NCI-H1694 treated with DMSO at 0.1 percent for 48 hours (cell line): ENCODE measurements at places on chromosomes 5 and 9.

GRCh38 chr5:55897905-55898304, 46.7 kb downstream of the IL31RA start:
- DNase-seq: peak; percentile 3

- DNase-seq: no peak
These were observed 11.3 kb downstream of the CARD19 start for GRCh38 chr9:93107151-93107824.

GRCh38 chr5:110590187-110590586, 136.3 kb downstream of the TMEM232 start:
- DNase-seq: peak; percentile 6

DNA sequence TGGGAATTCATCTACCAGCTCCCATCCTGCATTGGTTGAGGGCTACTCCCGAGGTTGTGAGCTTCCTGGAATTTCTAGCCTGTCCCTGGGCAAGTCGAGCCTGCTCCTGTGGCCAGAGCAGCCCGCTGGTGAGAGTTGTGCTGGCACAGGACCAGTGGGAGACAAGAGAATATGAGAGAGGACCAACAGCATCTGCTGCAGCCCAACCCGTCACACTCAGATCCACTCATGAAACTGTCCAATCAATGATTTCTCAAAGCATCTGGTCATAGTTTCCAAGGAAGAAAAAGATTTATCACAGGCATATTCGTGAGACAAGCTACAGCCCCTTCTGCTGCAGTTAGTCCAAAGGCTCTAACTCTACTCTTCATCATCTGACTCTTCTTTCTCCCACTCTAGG, 64.4 kb upstream of the RAI14 start:
- no peak for DNase-seq

GRCh38 chr9:17519761-17520160, 59.1 kb upstream of the SH3GL2 start:
- no peak for DNase-seq

DNA sequence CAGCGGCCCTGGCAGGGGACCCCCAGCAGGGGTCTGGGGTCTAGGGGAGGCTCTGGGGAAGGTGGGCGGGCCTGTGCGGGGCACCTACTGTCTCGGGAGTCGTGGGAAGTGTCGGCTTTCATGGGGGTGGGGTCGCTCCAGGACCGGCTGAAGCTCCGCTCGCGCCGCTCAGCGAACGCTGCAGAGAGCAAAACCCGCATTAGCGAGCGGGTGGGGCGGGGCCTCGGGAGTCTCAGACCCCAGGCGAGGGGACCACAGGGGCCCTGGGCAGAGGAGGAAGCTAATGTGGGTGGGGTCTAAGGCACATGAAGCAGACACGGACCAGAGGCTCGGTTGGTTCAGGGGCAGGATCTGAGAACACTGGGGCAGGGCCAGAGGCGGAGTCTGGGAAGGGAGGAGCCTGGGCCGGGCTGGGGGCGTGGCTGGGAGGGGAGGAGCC, 5.5 kb downstream of the NSMF start:
- no peak for DNase-seq

DNA sequence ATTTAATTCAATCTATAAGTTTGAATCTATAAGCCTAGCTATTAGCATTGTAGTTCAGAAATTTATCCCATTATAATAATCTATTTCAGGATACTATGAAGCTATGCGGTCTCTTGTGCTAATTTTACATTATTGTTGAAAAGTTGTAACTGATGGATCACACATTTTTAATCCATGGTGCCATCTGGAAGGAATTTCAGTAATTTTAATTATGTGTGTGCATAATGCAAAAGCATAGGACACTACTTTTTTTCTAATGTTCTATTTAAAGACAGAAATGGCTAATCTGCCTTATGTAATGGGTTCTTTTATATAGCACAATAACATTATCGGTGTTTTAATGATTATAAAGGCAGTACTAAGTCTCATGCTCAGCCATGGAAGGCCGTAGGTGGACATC, 90.6 kb downstream of the HOMER1 start:
- no peak for DNase-seq

DNA sequence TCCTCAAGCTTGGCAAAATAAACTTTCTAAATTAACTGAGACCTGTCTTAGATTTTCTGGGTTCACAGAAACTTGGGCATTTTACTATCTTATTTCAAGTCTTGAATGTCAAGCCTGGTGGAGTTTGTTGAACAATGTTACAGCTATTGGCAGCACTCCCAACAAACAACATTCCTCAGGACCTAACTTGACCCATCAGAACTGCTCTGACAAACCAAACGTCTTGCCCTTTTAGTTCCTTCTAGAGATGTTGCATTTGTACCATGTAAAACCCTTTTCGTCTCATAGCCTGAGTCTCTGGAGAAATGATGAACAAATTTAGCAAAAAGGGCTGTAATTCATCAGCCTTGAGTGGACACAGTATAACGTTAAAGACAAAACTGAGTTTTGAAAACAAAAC, 51.1 kb downstream of the GNA14 start:
- DNase-seq: no peak

DNA sequence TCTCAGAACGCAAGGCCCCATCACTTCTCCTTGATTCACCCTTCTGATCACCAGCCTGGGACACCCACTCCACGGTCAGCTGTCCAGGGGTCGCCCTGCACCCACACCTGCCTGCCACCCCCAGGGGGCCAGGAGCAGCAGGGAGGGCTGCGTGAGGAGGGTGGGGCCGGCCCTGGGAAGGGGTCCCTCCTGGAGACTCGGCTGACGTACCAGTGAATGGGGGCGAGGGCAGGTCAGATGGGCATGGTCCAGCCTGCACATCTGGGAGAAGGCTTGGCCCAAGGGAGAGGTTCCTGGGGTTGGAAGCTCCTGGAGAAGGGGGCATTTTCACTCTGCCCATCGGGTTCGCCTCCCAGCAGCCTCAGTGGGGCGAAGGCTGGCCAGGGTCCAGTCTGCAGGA, 21.8 kb upstream of the SARDH start:
- no peak for DNase-seq

- no peak for DNase-seq
These were observed 53.3 kb downstream of the SEMA6A start for GRCh38 chr5:116521173-116521872.

DNA sequence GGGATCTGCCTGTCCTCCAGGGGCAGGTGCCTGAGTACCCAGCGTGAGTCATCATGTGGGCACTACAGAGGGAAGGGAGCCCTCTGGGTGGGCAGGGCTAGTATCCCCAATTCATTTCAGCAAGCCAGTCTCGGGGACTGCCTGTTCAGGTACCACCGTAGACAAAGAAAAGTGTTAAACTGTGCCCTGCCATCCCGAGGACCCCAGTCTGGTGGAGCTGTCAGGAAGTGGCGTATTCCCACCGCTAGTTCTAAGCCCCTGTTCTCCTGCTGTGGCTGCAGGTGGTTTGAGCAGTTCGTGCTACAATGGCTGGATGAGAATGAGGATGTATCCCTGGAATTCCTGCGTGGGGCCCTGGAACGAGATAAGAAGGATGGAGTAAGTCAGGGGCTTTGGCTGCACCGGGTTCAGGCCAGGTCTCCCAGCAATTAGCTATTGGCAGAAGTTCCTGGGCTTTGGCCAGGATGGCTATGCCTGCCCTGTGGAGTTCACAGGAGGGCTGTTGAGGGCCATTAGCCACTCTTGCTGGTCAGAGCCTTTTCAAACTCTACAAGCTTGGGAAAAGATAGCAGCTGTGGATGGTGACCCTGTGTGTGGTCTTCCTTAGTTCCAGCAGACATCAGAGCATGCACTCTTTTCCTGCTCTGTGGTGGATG, 93.2 kb upstream of the RUSC2 start:
- no peak for DNase-seq

DNA sequence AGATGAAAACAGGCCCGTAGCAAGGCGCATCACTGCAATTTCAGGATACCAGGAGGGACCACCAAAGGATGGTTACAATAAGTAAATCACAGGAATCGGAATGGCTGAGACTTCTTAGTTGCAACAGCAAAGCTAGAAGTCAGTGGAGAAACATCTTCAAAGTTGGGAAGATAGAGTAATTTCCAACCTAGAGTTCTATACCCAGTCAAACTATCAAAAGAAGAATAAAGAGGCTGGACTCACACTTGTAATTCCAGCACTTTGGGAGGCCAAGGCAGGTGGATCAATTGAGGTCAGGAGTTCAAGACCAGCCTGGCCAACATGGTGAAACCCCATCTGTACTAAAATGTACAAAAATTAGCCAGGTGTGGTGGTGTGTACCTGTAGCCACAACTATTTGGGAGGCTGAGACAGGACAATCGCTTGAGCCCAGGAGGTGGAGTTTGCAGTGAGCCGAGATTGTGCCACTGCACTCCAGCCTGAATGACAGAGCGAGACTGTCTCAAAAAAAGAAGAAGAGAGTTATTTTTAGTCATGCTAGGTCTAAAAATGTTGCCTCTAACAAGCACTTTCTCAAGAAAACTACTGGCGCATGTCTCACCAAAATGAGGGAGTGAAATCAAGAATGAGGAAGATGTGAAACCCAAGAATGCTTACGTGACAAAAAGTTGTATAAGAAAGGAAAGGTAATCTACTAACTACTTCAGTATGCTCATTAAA, 267.7 kb downstream of the DENND1A start:
- no peak for DNase-seq

DNA sequence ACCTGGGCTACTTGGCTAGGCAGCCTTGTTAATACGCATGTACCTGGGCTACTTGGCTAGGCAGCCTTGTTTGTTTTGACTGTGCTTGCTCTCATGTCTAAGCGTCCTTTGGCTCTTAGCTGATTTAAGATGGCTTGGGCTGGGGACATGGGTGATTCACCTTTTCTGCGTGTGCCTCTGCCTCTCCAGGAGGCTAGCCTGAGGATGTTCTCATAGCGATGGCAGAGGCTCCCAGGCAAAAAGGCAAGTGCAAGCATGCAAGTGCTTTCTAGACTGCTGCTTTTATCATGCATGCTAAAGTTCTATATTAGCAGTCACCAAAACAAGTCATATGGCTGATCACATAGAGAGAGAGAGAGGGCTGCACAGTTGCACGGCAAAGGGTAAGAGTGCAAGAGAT, 300.5 kb downstream of the IRX1 start:
- DNase-seq: no peak

GRCh38 chr5:107820429-107820828, 149.7 kb upstream of the EFNA5 start:
- no peak for DNase-seq

DNA sequence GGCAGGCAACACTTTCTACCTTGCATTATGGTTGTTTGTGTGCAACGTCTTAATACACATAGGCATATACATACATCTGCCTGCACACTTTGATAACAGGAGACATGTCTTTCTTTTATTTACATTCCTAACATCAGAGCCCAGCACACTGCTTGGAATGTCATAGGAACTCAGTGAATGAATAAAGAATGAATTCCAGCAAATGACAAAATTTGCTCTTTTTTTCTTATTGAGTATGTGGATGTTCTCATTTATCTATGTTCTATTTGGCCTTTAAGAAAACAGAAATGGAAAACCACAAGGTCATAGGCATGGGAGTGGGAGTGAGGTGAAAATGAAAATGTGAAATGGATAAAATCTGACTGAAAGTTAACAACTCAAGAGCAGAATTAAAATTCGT, 36.3 kb upstream of the PALM2AKAP2 start:
- no peak for DNase-seq

- DNase-seq: no peak
These were observed 41.6 kb upstream of the SHOC1 start for GRCh38 chr9:111836311-111836710.

- DNase-seq: peak; percentile 94
These were observed 141.3 kb upstream of the ALDH1B1 start for GRCh38 chr9:38251036-38251860.

DNA sequence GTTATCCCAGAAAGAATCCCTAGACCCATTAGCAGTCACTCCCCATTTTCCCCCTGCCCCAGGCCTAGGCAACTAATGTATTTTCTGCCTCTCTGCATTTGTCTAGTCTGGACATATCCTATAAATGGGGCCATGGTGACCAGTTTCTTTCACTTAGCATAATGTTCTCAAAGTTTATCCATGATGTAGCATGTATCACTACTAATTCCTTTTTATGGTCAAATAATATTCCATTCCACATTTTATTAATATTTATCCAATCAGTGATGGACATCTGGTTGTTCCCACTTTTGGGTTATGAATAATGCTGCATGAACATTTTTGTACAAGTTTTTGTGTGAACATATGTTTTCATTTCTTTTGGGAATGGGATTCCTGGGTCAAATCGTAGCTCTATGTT, 1.5 kb downstream of the FCHO2 start:
- no peak for DNase-seq

DNA sequence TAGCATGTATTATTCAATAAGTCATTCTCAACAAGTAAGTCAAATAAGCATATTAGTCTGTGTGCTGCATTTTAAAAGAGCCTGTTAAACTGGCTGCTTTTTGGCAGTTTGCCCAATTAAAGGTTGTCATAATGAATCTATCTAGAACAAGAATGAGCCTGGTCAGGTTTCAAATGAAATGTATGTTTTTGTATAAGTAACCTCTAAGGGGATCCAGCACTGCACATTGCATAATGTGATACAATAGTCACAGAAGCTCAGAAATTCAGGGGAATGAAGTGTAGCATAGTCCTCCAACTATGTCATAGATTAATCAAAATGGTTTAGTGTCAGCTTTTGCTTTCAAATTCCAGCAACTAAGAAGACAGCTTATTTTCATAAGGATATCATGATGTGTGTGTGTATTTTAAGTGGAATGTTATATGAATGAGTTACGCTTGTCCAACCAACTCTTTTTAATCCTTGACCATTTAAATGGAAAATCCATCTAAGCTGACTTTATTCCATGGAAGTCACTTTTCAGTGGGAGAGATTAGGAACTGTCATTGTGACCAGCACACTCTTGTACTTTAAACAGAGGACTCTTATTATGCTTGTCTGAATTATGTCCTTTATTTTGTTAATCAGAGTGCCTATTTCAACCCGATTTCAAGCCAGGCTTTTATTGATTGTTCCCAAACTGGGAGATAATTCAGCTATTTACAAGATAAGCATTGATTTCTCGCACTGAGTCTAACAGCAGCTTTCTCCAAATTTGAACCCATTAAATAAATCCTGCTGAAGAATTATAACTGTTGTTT, 283.9 kb upstream of the ADAMTSL1 start:
- no peak for DNase-seq

- DNase-seq: no peak
These were observed 63.7 kb downstream of the MLLT3 start for GRCh38 chr9:20558566-20559016.

DNA sequence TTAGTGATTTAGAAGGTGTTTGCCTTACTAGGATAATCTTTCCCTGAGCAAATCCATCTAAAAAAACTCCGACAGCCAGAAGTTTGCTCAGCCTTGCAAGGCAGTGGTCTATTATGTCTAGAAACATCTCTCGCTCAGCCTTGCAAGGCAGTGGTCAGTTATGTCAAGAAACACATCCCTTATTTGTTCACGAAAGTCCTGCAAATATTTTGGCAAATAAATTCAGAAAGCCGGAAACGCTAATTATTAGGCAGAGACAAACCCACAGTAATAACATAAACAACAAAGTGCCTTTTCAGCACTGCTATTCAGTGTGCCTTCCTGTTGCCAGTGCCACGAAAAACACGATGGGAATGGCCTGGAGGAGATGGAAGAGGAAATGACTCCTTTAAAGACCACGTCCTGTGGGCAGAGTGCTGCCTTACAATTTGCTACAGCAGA, 184.5 kb downstream of the GNAQ start:
- no peak for DNase-seq

- DNase-seq: no peak
These were observed 68.9 kb downstream of the MEGF10 start for GRCh38 chr5:127359502-127359901.
